ENCODE measurements at places on chromosomes 4 and X.

- DNase-seq: no peak
Observed at GRCh38 chrX:11750046-11750445, 8.0 kb upstream of the MSL3 start.

- DNase-seq: no peak
Observed at GRCh38 chr4:148951346-148951745, 509.1 kb upstream of the NR3C2 start.

DNA sequence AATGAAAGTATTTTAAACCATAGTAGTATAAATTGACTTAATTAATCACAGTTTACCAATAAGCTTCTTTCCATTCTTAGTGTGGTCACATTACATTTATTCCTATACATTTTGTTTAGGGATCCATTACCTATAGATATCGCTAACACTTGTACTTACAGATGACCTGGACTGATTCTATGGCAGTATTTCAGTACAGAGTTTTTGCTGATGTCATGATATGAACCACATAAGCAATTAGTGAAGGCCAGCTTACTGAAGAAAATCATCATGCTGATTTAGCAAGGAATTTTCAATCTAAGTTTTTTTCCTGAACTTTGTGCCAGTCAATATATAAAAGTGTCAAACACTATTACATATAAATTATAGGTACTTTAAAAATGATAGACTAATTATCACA, 113.4 kb upstream of the HPGD start:
- no peak for DNase-seq

DNA sequence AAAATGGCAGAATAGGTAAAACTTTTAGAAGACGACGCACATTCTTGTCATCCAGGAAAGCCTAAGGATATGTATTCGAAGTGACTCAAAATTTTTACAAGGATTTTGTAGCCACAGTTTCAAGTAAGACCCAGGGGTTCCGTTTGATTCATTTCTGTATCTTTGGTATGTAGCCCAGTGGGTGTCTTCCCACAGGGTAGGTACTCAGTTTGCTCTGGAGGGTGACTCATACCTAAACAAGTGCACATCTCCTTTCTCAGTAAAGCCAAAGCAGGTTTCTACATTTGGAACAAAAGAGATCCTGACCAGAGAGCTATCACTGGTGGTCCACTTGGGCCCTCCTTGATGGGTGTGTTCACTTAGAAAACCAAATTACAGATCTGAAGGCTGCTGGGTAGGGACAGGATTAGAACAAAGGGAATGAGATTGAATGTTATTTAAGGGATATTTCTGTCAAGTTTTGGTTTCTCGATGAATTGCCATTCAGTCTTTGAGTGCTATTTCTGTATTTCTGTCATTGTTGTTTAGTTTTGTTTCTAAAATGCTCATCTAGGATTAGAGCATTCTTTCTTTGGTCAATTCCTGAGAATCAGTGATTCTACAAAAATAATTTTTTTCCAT, 56.1 kb downstream of the PLS3 start:
- no peak for DNase-seq
